ENCODE measurements at places on chromosomes 12 and 14.

DNA sequence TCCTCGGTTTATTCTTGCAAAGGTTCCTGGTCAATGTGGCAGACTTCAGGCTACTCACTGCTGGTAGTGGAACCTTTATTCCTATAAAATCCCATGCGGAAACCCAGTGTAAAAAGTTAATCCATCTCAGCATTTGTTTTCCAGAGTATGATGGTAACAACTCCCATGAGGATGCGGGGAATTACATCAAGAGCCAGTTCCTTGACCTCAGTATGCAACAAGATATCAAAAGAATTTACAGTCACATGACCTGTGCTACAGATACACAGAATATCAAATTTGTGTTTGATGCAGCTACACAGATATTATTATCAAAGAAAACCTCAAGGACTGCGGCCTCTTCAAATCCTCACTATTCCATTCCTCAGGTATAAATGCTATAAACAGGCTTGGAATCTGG is 19.3 kb downstream of the CPM start:
- no peak for DNase-seq

DNA sequence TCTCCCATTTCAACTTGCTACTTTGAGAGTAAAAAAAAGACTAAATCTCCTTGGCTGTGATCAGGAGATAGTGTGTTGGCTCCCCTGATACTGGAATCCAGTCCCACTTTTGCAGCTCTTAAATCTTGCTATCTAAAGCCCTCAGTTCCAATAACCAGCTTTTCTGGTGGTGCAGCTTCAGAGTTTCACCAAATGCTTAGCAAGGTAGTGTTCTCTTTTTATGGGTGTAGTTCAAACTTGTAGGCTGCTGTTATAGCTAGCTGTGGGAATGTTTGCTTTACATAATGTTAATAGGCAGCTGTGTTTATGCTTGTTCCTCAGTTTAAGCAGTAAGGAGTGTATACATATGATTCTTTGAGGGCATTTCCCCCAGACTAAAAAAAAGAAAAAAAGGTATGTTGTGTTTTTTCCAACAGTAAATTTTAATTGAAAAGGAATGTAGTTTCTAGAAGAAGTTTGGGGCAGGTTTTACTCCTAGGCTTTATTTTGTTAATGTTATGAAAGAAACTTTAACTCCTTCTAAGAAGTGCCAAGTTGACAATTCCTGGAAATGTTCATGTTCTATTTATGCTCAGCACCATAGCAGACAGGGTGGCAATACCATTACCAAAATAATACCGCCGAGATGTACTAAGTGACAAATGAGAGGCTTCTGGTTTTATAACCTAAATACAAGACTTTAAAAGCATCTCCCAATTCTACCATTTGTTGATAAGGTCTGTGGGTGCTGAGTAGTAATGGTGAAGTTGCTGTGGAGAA is 12.1 kb downstream of the CRADD start:
- DNase-seq, result no peak

GRCh38 chr14:100443603-100444002 is 120.5 kb downstream of the SLC25A47 start:
- DNase-seq, result no peak

GRCh38 chr14:74297986-74298385 is 4.7 kb downstream of the ABCD4 start:
- DNase-seq, result no peak

GRCh38 chr14:104009297-104009696 is 67.0 kb upstream of the RD3L start:
- no peak for DNase-seq

DNA sequence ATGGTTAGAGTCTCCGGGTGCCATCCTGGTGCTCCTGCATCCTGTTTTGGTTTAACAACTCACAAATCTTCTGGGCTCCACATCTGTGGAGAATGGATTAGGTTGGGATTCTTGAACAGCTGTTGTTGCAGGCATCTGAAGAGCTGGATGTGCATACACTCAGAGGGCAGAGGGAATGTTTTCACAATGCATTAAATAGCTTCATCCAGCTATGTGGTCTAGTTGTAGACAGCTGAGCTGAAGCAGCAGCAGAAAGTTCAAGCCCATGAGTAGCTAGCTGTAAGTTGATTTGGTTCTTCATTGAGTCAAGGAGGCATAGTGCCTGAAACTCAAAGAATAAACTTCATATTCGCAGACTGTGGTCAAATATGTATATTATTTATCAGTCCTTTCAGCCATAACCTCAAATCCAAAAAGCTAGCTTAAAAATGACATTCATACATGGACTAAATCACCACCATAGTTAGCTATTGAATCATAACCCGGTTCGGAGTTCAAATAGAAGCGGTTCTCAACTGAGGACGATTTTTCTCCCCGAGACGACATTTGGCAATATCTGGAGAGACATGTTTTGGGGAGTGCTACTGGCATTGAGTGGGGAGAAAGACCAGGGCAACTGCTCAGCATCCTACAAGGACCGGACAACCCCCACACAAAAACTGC is 858 bp upstream of the ANKRD13A start:
- no peak for DNase-seq

All from SK-N-DZ (cell line).